NCI-H524 (cell line): ENCODE measurements at places on chromosomes 3 and 15.

GRCh38 chr3:160057331-160057730, 68.7 kb downstream of the IL12A start:
- no peak for DNase-seq

DNA sequence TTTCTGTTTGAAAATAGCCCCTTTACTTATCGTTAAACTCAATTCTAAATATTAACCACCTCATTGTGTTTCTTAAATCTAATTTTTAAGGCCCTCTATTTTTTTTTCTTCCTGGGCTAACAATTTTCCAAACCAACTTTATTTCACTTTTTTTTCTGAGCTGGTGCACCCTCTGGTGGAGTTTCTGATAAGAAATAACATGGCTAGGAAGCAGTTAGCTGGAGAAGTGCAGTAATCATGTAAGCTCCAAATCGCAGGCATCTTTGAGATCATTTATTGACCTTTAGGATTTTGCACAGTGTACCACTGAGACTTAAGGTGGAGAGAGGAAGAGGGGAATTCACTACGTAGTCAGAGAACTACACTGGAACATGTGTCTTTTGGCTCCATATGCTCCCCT, 6.4 kb downstream of the TMEM207 start:
- peak; percentile 9 for DNase-seq

GRCh38 chr15:101038327-101039003, 119.3 kb downstream of the LRRK1 start:
- no peak for DNase-seq

DNA sequence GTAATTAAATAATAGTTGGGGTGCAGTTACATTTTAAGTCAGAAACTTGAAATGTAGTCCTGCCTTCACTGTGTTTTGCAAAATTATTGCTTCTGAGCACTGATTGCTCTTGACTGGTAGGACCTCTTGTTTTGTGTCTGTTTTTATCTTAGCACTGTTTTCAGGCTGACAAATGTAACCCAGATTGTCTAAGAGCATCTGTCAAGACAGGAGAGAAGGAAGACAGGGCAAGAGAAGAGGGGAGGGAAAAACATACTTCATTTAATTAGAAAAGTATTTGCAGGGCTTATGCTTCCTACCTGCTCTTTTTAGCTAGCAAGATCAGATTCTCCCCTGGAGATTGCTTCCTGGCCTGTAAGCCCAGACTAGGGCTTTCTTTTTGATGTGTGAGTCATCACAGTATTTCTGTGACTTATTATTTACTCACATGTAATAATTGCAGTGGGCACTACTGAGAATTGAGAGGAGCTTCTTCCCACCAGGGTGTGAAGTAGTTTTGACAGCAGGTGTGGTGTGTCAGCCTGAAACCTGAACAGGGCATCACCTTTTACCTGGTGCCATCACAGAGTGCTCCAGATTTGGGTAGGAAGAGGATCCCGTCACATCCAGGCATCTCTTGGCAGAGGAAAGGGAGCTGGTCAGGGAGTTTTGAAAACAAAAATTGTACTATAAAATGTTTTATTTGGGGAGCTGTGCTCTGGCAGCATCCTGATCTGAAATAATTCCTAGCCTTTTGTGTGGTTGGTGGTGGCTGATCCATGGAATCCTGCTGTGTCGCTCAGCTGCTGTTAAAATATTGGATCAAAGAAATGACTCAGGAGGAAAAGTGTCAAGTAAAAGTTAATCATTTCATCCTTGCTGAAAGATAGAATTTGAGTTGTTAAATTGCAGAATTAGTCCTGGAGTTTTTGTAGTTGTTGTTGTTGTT, 98.2 kb downstream of the TMEM108 start:
- peak; percentile 13 for DNase-seq

GRCh38 chr3:4448187-4448586, 18.9 kb downstream of the SUMF1 start:
- DNase-seq = no peak

GRCh38 chr3:27431116-27431515, 53.1 kb downstream of the SLC4A7 start:
- no peak for DNase-seq

GRCh38 chr15:95152741-95153140, 921.4 kb downstream of the MCTP2 start:
- DNase-seq = no peak

GRCh38 chr3:139203752-139204151, 140.1 kb upstream of the MRPS22 start:
- DNase-seq = no peak

DNA sequence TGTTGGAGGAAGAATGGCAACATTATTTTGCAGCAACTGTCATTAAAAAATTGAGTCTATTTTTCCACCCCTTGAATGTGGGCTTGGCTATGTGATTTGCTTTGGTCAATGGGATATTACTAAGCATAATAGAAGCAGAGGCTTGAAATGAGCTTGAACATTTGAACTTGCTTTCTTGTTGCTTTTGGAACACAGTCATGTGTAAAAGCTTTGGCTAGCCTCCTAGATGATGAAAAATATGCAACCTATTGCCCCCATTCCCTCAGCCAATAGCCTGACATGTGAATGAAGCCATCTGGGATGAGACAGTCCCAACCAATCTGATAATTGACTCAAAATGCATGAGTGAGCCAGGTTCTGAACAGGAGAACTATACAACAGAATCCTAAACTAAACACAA, 78.4 kb downstream of the PLSCR2 start:
- DNase-seq = no peak
